ENCODE measurements at places on chromosomes 5 and 9.

- no peak for DNase-seq
These were observed 73.6 kb downstream of the ZSWIM6 start for GRCh38 chr5:61405511-61406295.

- no peak for DNase-seq
These were observed 195.4 kb downstream of the MPDZ start for GRCh38 chr9:13083963-13084528.

DNA sequence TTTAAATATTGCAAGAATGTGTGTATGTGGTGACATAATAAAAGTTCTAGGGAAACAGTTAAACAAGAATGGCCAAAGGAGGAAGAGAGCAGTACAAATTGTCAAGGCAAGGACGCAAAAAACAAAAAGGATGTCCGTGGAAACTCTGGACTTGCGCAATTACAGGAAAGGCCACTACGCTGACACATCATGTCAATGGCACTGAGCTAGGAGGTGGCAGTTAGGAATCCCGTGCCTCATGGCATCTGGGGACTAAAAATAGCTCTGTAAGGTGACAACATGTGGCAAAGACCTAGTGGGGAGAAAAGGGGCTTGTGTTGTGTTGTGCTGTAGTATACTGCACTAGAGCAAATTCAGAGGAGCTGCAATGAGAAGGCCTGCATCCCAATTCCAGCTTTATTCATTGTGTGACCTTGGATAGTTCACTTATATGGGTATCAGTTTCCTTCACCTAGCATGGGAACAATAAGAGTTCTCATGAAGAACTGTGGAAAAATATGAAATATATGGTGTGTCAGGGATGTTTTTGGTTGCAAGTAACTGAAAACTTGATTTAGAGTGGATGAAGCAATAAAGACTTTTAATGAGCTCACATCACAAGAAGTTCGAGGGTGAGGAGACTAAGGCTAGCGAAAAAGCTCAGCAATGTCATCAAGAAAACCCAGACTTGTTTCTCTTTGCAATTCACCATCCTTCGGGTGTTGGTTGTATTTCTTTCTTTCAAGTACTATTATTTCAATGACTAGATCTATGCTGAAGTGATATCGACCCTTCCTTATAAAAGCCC lies 124.1 kb upstream of the STC2 start:
- no peak for DNase-seq

DNA sequence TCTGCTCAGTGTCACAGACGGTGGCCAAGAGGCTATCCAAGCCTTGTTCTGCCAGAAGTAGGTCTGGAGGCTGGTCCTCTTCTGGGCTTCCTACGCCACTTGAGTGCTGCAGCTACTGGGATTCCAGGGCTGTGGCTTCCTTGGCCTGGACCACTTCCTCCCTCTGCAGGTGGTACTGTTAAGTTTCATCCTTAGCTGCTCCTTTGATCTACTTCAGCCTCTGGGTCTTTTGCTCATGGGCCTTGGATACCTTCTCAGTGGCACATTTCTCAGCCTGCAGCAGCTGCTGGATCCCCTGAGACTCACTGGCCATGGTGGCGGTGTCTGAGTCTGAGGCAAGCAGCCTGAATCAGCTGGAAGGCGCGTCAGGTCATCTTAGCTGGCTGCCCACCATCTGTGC lies 10.3 kb downstream of the CNOT8 start:
- no peak for DNase-seq

GRCh38 chr5:37839407-37840052 lies at the start of gene GDNF:
GDNF (minus strand) TSS chr5:37840041; CDS start chr5:37834796, 5,245 bp downstream.
- DNase-seq, result no peak

GRCh38 chr5:154277499-154277898 lies 87.0 kb downstream of the GALNT10 start:
- DNase-seq, result no peak

- no peak for DNase-seq
These were observed 286.8 kb downstream of the ARHGAP26 start for GRCh38 chr5:143056792-143057579.

DNA sequence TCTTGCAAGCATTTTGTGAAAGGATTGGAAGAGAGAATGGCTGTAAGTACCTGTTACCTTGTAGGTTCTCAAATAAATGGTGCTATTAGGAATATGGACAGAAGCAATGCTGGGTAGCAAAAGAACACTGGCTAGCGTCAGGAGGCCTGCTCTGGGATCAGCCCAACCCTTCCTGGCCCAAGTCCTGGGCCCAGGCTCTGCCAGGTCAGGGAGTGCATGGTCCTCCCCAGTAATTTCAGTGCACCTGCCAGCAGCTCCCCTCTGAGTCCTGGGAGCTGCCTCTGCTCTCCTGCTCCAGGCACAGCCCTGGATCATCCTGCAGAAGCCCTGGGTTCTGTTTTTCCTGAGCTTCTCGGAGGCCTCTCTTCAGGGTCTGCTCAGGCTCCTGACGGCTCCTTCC lies 89.5 kb upstream of the ARAP3 start:
- no peak for DNase-seq
